ENCODE measurements at places on chromosomes 11 and 22.
A peak's percentile ranks its signal among the peaks of the same experiment; 100 is the strongest.

DNA sequence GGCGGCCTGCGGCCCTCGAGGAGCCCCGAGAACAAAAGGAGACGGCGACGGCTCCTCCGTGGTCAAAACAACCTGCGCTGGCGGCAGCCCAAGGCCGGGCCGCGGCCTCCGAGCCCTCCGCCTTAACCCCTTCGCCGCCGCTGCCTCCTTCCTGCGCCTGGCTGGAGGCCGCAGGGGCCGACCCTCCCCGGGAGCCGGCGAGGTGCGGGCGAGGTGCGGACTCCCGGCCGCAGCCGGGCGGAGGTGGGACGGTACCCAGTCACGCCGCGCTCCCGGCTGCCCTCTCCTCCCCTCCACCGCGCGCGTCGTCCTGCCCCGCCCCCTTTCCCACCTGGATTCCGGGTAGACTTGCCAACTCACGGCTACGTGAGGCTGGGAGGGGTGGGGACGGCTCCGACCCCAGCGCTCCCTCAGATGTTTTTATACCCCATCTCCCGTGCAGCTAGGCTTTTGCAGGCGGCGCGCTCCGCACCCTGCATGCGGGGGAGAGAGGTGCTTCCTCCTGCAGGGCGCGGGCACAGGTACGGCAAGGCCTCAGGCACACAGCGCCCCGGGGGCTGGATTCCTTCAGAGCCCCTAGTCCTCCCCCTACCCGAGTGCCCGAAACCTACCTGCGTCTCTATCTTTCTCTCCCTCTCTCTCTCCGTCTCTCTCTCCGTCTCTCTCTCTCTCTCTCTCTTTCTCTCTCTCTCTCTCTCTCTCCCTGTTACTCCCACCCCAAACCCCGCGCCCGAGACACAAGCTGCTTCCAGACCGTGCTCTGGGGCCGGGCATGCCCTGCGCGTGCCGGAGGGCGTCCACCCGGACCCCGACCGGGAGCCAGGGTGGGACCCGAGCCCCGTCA lies 2.0 kb downstream of the PDGFB start:
- DNase-seq = peak; percentile 77

DNA sequence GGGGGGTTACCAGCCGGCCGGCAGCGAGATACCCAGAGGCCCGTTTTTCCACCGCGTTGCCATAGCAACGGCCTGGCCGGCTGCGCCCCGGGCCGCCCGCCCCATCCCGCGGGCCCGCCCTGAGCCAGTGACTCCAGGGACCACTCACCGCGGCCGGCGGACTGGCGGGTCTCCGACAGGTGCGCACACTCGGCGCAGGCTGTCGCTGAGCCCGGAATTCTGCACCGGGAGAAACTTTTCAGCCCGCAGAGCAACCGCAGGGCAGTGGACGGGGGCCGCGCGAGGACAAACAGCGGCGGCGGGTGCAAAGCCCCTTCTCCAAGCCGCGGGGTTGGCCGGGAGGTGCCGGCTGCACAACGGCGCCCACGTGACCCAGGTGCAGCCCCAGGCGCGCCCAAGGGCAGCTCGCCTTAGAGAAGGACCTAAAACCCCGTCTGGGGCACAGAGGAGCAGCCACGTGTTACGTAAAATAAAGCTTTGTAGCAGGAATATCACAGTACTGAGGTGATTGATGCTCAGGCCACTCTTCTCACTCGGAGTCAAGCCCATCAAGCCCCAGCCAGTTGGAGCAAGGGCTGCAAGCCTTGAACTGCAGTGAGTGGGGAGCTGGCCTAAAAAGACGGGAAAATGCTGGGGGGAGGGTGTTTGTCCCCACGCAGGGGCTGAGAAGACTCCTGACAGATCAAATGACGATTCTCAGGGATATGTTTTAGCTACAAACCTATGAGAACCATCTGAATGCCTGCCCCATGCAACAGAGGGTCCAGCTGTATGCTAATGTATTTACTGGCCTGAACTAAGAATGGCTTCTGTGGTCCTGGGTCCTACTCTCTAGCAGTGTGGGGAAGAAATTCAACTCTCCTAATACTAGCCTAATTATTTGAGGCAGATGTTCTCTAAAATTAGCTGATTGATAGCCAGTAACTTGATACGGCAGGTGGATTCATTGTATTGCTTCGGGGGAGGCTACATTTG lies at the start of gene STK33:
STK33 (minus strand) TSS at position 294 of the 975 bp plus-strand sequence. CDS start 119,323 bp downstream, outside the sequence.
- DNase-seq = peak; percentile 92

DNA sequence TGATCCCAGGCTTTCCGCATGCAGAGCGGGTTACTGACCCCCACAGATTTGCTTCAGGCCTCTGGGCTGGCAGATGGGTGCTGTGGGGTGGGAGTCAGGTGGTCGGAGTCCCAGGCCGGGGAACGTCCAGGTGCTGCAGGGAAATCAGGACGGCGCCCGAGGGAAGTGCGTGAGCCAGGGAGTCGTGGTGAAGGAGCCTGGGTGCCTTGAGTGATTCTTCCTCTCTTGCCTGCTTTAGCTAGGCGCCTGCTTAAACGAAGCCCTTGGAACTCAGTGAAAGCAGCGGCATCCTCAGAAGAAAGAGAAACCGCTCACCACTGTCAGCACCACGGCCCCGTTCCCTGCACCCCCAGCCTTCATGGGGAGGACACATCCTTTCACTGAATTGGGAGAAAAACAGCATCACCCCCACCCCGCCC lies 455.6 kb downstream of the BRD1 start:
- no peak for DNase-seq

DNA sequence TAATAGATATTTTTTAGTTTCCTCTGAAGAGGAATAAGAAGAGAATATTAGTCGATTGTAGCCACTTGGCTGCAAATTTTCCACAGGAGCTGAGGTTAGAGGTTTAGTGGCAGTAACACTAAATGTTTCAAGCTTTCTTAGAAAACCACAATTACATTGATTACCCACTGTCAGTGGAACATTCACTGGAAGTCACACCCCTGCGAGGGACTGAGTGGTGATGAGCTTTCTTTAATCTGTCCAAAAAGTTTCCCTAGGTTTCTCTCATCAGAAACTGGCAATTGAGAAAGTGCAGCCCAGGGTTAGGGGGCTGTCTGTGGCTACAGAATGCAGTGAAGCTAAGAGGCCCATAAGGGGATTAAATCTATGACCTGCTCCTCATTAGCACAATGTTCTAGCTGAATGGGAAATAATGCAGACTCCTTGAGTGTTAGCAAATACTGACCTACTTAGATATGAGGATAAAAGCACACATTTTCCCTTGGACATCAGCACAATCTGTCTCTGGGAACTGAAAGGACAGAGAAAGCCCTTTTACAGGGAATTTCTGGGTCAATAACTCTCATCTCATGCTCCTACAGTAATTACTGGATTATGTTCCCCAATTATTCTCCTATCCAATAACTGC lies 189.5 kb downstream of the FAM76B start:
- peak; percentile 68 for DNase-seq

GRCh38 chr22:42842658-42843370 lies 14.3 kb downstream of the ARFGAP3 start:
- DNase-seq = no peak

DNA sequence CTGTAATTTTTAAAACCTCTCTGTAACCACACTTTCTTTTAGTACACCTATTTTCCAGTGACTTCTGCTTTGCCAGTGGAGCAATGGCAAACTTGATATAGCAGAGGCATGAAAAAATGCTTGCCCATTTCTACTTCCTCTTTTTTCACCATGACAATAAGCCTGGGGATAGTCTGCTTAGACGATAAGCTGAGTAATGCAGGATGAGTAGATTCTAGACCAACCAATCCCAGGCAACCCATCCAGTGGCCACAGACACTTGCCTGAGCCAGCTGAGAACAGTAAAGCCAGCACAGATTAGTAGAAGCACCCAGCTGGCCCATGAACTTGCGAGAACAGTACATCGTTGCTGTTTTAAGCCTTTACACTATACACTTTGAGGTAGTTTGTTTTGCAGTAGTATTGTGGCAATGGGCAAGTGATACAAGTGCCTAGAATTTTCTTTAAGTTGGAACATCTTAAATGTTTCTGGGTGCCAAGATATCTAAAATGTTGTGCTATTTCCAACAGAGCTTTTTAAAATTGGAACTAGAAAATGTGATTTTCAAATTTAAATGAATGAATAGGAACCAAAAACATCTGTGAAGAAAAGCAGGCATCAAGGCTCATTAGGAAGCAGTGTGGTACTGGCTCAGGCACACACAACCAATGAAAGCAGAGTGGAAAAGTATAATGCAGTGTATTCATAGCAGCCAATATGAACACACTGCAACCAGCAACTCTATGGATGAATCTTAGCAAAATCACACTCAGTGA lies 37.7 kb downstream of the DDI1 start:
- DNase-seq = no peak

DNA sequence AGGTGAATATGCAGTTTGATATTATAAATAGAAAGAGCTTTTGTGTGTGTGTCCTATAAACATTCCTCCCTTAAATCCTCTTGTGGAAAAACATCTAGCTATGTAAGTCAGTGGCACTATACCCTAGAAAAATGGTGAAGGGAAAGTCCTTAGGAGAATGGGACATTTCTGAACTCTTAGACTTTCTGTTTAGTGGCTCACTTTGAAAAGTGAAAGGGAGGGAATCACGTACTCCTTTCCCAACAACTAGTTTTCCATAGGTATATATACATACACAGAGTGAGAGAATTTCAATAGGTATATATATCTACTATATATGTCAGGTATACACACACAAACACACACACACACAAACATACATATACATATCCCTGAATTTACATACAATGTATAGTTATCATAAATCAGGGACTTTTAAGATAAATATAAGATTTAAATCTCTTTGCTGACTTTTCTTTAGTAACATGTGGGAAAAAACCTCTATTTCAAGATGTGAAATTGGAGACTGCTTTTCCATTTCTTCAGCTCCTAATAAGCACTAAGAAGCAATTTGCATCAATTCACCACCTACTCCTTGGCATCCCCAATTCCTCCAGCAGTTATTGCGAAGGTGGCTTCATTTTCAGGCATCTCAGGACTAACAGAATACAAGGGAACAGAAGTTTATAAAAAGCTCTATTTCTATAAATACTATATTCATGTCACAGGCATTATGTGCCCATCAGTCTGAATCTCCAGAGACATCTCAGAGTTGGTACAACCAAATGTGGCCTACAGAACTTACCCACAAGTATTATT lies 13.5 kb upstream of the DDX17 start:
- no peak for DNase-seq

DNA sequence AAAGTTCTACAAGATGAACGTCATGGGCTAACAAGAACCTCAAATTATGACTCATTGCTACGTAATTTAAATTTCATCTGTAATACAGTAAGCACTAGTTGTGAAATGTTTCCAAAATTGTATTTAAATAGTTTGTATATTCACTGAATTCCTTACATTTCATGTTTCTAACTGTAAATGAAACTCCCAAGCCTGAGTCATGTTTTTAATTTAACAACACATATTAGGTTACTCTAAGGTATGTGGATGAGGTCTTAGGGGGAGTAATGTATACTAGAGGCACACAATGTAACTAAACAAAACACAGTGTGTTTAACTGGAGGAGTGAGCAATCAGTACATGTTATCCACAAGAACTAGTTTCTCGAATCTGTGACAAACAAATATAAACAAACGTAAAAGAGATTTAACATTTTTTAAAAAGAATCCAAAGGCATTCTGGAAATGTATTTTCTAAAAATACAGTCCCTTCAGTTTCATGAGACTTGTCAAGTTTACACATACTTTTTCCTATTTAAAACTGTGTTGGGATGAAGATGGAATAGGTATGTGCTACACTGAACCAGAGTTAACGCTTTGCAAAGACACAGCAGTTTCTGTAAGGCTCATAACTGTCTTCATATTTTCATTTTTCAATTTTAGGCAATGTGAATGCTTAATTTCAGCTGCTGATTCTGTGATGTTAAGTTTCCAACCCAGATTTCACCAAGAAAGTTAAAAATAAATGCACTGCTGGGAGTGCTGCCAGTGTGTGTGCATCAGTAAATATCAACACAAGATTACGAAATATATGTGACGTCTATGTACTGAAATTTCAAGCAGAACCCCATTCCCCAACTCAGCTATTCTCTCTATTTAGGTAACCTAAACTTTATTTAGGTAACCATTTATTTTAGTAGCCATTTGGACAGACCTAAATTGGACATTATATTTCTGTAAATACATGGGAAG lies 52.6 kb downstream of the PITPNB start:
- DNase-seq = no peak

DNA sequence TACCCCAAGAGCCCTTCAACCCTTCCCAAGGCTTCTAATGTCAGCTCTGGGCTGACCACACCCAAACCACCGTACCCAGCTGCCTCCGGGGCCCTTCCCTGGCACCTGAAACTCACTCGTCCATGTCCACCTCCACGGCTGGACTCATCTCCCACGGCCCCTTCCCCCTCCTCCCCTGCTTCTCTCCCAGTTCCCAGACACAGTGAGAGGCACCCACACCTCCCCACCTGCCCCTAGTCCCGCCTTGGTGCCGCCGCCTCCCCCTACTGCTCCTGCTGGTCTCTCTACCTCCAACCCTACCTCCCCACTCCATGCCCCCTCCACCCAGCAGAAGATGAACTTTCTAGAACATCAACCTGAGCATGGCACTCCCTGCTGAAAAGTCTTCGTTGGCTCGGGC lies 39.5 kb downstream of the ELFN2 start:
- DNase-seq = no peak

DNA sequence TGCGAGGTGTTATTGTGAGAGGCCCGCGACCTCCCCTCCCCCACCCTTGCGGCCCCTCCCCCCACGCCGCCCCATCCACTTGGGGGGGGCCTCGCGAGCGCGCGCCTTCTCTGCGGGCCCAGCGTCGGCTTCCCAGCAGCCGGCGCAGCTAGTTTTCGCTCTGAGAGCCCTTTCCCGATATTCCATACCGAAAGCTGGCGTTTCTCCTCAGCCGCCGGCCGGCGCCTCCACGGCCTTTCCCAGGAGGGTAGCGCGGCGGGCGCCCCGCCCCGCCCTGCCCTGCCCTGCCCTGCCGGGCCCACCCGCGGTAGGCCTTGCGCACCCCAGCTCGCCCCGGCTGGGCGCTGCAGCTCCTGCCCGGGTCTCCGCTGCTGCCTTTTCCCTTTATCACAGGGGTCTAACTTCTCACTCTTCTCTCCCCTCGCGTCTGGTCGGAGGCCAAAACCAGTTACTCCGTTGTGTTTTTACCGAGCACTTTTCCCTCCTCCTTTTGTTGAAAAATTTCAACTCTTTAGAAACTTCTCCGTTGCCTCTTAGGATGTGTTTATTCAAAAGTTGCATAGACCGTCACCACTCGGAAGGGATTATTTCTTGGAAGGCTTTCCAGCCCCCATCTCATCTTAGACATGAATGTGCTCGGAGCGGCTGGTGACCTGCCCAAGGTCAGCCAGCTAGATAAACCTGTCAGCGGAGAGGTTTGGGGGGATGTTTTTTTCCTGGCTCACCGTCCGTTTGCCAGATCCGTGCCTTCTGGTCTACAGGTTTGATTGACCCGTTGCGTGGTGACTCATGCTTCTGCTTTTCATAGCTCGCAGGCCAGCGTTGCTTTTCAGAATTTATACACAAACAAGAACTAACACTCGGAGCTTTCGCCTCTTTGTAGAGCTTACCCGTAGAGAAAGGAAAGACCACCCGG lies 648 bp downstream of the PAFAH1B2 start:
- DNase-seq = peak; percentile 78

- no peak for DNase-seq
These were observed 77.0 kb upstream of the DDI1 start for GRCh38 chr11:103959279-103959942.

All from retina (tissue), 1 donor.